ENCODE measurements at places on chromosomes 2 and 18. TPM values are rescaled to one million over a fixed set of nuclear protein-coding genes. Genes with fewer than 3 reads are reported as not detected.

The CDH20 gene
- total RNA-seq, result 0.13 TPM

The SLC9A2 gene
- total RNA-seq, result not detected

The NFATC1 gene
- total RNA-seq, result 3.8 TPM

The ZSWIM2 gene
- 0.10 TPM for total RNA-seq

The COL6A3 gene
- 2,074 TPM for total RNA-seq

The PAX8 gene
- total RNA-seq, result 1.6 TPM

The MROH2A gene
- not detected for total RNA-seq

The CYP26B1 gene
- total RNA-seq, result 1.1 TPM

The LYPD6 gene
- total RNA-seq, result 0.07 TPM

The SNED1 gene
- 62.5 TPM for total RNA-seq

The SOX11 gene
- 0.03 TPM for total RNA-seq

The RAB27B gene
- 10.6 TPM for total RNA-seq

The MORN2 gene
- 8.0 TPM for total RNA-seq

The SLC23A3 gene
- 8.1 TPM for total RNA-seq

All from smooth muscle cell of the pulmonary artery (primary cell).